ENCODE measurements at places on chromosomes 16 and 17.
A peak's percentile ranks its signal among the peaks of the same experiment; 100 is the strongest.

- peak; percentile 74 for DNase-seq
Measured at GRCh38 chr17:82051776-82052637, at the start of the genes GPS1 and RFNG. Gene GPS1, plus strand, starts transcription at chr17:82051898. Its CDS starts 34 bp downstream, at chr17:82051932. Gene RFNG, minus strand, starts transcription at chr17:82051811. Its CDS starts 45 bp downstream, at chr17:82051766.

DNA sequence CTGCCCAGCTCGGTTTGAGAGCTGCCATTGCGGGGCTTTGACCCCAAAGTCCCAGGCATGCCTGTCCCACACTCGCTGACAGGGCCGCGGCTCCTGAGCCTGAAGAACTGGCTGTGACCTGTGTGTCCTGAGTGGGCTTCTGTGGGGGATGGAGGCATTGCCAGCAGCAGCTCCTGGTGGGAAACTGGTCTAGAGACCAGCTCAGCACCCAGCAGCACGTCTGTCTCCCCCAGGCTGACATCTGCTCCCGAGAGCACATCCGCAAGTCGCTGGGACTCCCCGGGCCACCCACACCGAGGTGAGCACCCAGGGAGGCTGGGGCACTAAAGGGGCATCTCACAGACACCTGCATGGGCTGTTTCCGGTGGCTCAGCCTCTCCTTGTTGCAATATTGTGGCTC, 13.4 kb downstream of the ENDOV start:
- no peak for DNase-seq

DNA sequence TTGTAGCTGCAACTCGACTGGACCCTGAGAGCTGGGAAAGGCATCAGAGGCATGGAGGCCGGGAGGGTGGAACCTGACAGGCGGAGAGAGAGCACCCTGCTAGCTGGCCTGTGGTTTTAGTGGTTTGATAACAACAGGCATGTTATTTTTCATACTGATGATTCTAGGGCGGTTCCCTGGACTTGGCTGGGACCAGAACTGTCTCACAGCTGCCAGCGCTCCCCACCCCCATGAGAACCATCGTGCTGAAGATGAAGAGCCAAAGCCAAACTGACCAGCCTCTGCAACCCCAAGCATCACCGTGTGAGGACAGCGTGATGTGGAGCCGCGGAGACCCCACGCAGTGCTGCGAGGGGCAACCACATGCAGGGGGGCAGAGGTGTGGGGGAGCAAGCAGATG, 28.5 kb downstream of the MXRA7 start:
- DNase-seq, result no peak

DNA sequence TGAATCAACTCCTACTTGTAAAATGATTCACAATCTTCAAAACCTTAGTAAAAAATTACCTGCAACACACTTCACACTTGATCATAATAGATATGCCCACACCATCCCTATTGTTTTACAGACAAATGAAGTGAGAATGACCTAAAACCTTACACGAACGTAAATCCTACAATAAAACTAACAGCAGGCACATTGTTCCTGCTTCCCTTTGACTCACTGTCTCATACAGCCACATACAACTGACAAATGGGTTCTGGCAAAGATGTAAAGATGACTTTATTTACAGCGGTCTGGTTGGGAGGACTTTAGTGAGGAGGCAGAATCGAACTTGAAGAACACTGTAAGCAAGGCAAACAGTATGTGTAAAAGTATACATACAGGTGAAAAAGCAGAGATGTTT, 188.7 kb downstream of the MYO1D start:
- no peak for DNase-seq

DNA sequence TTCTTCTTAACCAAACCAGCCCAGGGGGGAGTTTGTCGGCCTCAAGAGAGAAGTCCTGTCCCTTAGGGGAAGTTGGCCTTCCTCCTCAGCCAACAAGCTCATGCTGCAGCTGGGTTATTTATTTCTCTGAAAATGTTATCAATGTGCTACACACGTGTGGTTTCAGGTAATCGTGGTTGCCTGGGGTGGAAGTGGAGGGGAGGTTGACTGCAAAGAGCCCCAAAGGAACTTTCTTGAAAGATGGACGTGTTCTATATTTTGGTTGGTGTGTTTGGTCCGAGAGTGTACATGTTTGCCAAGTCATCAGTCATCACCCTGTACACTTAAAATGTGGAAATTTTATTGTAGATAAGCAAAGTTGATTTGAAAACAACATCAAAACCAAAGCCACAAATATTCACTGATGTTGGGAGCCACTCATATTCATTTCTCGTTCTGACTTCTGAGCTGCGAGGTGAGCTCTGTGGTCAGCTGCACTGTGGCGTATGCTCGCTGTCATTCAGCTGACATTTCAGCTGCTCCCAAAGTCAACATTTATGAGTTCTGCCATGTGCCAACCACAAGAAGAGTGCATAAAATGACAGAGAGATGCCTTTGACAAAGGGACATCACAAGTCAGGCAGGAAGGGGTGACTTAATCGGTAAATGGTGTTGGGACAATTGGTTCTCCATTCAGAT, 26.5 kb upstream of the ADGRG1 start:
- DNase-seq, result no peak

DNA sequence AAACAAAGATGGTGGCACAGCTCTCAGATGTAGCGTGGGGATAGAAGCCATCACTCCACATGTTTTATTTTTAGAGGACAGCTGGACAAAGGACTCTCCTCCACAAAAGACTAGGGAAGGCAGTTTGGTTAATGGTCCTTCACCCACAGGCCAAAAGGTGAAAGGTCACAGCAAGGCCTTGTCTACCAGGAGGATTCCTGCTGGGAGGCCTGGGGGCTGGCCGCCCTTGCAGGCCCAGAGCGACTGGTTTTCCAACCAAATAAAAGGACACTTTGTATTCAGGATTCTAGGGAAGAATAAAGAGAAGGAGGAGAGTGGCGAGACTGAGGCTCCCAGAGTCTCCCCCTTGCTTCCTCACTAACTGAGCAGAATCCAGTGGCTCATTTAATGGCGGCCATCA, 94.3 kb downstream of the AXIN2 start:
- no peak for DNase-seq

GRCh38 chr17:80106176-80106575, 4.8 kb downstream of the GAA start:
- DNase-seq, result no peak

DNA sequence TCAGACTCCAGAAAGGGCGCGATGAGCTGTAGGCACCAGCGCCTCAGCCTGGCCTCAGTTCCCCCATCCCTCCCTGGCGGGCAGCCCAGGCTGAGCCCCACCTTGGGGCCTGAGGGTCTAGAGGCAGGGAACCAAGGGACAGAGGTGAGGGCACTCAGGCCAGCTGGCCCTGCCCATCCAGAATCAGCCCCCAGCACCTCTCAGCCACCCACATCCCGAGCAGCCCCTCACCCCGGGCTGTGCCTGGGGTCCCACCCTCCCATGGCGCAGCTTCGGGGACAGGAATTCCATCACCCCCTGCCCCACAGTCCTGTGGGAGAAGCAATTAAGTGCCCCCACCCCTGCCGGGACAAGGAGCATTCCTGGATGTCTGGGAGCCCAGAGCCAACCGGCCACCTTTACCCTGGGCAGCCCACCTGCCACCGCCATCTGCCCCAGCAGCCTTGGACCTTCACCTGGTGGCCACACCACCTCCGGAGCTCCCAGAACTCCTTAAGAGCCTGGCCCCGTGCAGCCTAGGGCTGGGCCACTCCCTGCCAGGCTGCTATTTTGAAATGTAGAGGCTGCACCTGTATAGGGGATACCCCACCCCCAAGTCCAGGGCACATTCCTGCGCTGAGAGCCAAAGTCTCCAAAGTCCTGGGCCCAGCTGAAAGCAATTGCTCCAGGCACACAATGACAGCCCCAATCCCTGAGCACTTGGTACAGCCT, 33.7 kb upstream of the PVALEF start:
- no peak for DNase-seq

DNA sequence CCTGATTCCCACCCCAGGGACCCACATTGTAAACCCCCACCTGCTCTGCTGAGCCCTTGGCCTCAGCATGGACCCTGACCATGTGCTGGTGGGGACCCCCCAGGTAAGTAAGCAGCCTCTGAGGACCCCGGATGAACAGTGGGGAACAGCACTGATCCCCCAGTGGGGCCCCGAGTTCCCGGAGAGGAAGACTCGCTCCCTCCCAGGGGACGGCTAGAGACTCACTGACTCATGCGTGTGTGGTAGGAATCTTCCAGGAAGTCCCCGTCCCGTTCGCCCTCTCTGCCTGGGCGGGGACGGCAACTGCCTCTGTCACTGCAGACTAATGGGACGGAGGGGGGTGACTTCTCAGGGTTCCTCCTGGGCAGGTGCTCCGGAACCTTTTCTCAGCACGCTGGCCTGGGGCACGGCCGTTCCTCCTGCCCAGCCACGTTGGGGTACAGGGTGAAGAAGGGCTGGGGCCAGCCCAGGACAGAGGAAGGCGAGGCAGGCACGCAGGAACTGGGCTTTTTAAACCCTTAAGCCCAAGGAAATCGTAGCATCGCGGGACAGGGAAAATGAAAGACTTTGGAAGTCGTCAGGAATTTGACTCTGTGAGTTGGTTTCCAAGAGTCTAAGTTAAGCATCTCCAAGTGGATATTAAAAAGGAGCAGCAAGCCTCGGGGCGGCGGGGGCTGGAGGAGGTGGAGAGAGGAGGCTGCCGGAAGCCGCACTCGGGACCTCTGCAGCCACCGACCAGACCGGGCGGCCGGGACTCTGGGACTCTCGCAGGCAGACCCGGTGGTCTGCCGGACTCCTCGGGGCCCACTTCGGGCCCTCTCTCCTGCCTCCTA, 178.7 kb downstream of the SEC14L1 start:
- DNase-seq, result no peak

GRCh38 chr17:68020409-68020756, 15.2 kb upstream of the KPNA2 start:
- DNase-seq, result no peak

- no peak for DNase-seq
Measured at GRCh38 chr17:63693411-63694113, 6.4 kb downstream of the LIMD2 start.

DNA sequence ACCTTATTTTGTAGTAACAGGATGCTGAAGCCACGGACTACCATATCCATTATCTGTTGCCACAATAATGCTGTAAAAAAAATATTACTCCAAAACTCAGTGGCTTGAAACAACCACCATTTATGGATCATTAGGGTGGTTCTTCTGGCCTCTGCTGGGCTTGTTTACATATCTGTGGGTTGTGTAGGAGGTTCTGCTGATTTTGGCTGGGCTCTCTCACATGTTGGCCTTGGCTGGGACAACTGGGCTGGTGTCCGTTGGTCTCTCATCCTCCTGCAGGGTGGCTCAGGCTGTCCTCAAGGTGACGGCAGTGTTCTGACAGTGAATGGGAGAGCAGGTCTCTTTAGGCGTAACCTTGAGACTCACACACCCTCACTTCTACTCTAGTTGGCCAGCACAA, 76.0 kb downstream of the GPR139 start:
- DNase-seq, result no peak

DNA sequence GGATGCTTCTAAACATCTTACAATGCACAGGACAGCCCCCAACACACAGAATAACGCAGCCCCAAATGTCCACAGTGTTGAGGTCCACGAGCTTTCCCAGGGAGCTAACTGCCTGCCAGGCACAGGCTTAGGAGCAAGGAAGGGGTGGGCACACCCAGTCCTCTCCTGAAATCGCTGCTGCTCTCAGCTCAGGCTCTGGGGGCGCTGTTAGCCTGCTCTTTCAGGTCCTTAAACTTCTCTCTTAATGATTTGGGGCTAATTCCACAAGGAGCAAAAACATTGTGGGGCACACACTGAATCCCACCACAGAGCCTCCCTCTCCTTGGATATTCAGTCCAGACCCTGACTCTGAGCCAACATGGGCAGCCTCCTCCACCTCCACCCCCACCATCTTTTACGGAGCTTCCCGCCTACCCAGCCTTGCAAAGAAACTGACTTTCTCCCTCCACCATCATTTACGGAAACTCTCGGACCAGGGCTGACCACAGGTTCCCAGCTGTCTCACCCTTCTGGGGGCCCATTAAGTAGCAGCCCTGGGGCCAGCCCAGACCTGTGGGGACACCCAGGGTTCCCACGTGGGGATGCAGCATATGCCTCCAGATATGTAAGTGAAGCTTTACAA, 1.1 kb downstream of the CD300H start:
- DNase-seq, result no peak

GRCh38 chr16:9099131-9099625, 7.7 kb downstream of the HAPSTR1 start:
- DNase-seq, result no peak

DNA sequence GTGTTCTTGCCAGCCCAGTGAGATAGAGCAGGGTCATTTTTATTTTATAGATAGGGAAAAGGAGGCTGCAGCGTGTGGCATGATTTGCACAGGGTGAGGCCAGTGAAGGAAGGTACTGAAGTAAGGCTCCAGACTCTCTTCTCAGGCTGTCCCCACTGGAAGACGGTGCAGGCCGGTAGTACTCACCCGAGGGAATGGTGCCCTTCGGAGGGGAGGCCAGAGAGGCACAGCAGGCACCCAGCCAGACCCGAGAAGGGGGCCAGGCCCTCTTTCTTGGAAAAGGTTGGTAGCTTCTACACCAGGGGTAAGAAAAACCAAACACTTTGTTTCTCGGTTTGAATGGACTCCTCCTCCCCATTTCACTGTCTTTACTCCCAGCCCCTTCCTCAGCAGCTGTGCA, 288 bp downstream of the ANKRD40CL start:
- DNase-seq, result no peak

Data from stimulated activated CD8-positive, alpha-beta memory T cell treated with anti-CD3 and anti-CD28 coated beads, Interleukin-12 subunit alpha, Interleukin-12 subunit beta, amount 100 ng/mL, for 4 hours (primary cell).